ENCODE measurements at places on chromosomes 13 and 19.

- no peak for DNase-seq
Observed at GRCh38 chr19:56377105-56377924, 16.0 kb downstream of the ZNF582 start.

DNA sequence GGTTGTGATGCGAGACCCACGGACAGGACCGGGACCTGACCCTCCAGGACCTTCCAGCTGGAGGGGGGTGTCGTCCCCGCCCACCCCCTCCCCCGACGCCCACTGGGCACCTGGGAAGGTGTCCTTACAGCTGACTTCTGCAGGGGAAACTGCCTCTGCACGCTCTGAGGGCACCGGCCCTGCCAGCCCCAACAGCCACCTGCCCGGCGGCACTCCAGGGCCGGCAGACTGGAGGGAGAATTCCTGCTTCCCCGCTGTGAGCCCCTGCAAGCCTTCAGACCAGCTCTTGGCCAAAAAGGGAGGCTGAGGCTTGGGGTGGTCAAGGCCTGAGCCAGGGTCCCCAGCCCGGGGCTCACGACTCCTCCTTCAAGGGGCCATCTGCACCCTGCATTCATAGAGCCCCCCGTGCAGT lies 1.2 kb downstream of the CNN2 start:
- DNase-seq = no peak

DNA sequence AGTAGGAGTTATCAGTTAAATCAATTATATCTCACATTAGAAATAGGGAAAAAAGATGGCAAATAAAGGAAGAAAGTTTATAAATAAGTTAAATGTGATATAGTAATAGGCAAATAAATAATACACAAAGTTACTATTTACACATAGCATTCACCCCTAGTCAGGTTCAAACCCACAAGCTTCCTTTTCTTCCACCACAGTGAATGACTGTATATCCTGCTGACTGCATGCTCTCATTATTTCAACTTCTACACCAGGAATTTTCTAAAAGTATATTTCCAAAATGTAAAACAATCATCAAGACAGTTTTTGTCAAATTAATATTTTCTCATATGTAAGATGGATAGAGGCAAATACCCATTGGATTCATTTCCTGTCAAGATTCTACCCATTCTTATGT lies 548.6 kb upstream of the SLITRK5 start:
- DNase-seq = no peak

DNA sequence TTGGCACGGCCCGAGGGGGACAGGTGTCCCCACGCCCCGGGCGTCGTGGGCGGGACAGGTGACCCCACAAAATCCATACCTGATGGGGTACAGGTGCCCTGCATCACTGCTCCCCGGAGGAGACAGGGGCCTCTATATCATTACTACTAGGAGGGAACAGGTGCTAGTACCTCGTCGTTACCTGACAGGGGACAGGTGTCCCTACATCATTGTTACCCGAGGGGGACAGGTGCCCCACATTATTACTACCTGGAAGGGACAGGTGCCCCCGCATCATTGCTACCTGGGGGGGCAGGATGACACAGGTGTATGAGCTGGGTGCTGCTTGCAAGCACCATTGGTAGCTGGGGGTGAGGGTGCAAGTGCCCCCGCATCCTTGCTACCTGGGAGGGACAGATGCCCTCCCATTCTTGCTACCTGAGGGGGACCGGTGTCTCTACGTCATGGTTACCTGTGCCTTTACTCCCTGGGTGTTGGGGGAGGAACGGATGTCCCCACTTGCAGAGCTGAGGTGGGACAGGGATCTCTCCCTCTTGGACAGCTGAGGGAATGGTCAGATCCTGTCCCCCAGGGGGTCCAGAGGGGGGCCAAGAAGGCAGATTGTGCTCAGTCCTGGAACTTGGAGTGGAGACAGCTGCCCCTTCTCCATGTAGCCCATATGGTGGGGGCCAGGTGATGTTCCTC lies 620 bp downstream of the CRTC1 start:
- no peak for DNase-seq

DNA sequence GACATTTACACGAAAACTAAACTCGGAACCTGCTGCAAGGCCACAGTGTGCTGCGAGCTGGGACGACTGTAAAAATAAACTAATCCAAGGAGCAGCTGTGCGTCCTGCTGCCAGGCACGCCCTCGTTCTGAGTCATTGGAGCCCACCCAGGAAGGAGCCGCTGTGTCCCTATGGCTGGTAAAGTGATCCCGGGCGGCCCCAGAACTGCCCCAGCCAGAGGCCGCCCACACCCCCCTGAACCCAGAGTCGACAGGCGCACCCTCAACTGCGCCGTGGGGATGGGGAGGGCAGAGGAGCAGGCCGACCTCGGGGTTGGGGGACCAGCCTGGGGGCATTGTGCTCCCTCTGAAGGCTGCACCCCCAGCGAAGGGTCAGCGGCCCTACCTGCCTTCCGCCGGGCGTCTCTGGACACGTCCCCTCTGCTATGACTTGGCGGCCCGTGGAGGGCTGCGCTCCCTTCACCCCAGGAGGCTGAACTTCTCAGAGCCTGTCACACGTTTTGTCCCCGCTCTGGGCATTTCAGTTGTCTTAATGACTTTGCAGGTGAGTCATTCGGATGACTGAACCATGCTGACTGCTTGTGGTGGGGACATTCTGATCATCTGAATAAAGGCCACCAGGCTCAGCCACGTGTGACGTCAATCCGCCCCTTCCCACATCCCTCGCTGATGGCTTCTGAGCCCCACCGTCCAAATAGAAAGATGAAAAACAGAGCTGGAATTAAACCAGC lies 42.7 kb downstream of the ADPRHL1 start:
- DNase-seq = peak; percentile 79

DNA sequence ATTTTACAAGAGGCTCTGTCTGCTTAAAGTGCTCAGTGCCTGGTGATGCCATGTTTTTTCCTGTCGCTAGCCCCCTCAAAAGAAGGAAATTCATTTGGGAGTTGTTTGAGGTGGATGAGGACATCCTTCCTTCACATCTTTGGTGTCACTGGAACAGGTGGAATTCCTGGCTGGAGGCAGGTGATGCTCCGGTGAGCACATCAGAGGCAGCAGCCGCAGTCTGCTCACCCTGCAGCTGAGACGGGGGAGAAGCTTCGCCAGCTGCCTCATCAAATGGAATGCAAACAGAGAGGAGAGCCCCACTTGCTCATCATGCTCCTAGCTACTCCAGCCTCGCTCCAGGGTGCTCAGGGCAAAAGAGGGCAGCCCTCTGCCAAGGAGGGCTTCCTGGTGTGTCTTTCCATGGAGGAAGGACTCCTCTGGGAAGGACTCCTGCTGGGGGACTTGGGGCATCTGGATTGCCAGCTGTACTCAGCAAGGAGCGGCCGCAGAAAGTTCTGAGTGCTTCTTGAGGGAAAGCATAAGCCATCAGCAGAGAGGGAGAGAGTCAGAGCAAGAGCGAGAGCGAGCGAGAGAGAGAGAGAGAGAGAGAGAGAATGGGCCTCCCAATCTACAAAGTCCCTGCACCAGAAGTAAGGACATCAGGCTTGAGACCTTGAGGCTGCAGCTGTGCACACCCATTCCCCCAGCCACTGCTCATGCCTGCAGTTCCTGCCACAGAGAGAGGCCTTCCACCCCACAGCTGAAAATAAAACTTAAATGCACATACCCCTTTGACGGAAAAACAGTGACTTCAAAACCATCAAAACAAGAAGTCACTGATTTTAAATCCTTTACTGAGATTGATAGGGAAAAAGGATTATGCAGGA lies 74.3 kb upstream of the UBL3 start:
- no peak for DNase-seq

DNA sequence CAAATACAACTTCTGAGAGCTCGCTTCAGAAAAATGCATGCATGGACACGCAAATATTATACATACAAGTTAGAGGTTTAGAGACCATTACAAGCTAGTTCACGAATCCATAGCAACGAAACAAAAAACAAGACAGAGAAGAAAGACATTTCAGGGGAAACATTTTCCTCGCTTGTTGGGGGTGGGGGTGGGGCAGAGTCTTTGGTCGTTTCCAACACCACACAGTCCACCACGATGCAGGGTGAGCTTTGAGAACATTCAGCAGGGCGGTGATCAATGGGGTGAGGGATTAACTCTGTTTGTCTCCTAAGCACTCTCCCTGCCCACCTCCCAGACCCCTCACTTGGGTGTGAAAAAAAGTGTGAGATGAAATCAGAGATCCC lies 651 bp downstream of the OXGR1 start:
- DNase-seq = no peak

DNA sequence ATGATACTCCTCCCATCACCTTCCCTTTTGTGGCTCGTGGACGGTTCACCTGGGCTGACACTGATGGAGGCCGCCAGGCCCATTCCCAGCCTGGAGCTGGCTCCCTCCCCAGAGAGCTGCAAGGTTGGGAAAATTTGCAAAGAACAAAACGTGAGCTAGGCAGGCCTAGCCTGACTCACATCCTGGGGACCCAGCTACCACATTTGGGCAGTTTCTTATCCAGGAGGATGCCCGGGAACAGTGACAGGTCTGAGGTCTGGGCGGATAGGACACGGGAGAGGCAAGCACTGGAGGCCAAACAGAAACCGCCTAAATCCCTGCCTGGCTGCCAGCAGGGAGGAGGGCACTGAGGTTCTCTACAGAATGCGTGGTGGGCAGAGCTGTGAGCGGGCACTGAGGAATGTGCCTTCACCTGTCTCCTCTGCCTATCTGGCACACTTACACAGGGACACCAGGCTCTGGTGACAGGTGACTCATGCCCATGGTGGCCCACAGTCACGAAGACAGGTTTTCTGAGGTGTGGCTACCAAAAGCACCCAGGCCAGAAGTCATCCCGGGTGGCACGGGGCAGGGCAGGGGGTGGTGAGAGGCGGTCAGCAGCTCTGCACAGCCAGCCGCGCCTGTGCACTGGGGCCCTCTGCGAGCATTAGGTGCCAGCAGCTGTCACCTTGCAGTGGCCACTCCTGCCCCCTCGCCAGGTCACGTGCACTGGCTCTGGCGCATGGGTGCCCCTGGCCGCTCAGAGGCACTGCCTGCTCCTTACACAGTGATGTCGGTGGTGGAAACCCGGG lies 23.2 kb downstream of the SH3GL1 start:
- DNase-seq = no peak

- DNase-seq = no peak
Observed at GRCh38 chr19:45403781-45404556, 900 bp downstream of the PPP1R13L start.

- DNase-seq = peak; percentile 45
Observed at GRCh38 chr13:29140277-29140676, 320.1 kb downstream of the MTUS2 start.

DNA sequence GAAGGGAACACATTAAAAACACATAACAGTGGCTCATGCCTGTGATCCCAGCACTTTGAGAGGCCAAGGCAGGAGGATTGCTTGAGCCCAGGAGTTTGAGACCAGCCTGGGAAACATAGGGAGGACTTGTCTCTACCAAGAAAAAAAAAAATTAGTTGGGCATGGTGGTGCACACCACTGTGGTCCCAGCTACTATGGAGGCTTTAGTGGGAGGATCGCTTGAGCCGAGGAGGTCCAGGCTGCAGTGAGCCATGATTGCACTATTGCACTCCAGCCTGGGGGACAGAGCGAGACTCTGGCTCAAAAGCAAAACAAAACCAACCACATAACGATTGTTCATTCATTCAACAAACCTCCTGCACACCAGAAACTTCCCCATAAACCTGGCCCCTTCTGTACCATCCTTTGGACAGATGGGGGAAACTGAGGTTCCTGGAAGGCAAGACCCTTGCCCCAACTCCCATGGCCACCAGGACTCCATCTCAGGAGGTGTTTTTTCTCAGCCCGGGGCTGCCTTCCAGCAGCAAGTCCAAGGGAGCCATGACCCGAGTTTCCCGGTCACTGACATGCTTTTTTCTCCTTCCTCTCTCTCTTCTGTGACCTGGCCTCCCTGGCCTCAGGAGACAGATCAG lies 4.3 kb downstream of the FOSB start:
- DNase-seq = no peak

DNA sequence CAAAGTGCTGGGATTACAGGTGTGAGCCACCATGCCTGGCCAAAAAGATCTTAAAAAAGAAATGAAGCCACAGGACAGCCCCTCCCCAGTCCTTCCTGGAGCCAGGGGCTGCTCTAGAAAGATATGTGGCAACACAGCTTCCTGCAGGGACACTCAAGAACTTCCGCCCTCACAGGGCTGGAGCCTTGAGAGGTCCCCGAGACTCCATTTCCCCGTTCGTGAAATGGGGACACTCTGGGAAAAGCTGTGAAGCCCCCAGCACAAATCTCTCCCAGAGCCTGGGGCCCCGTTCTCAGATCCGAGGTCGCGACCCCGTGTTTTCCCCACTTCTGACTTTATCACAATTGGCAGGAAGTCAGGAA lies 2.5 kb upstream of the GPX4 start:
- no peak for DNase-seq

GRCh38 chr13:23632741-23633140 lies 62.5 kb downstream of the TNFRSF19 start:
- DNase-seq = no peak

DNA sequence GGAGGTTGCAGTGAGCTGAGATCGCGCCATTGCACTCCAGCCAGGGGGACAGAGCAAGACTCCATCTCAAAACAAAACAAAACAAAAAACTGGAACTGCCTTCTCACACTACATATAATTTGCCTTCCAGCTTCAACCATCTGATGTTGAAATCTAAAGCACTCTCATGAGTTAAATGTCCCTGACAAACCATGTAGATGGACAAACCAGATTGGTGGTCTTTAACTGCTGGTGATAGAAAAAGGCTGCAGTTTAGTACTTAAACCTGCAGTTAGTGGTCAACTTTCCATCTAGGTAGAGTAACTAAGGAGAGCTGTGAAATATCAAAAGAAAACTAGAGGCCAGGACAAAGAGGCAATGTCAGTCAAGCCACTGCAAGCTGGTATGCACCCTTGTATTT lies 5.8 kb upstream of the C19orf84 start:
- DNase-seq = no peak

- no peak for DNase-seq
Observed at GRCh38 chr13:27007166-27007565, 164.4 kb downstream of the USP12 start.

DNA sequence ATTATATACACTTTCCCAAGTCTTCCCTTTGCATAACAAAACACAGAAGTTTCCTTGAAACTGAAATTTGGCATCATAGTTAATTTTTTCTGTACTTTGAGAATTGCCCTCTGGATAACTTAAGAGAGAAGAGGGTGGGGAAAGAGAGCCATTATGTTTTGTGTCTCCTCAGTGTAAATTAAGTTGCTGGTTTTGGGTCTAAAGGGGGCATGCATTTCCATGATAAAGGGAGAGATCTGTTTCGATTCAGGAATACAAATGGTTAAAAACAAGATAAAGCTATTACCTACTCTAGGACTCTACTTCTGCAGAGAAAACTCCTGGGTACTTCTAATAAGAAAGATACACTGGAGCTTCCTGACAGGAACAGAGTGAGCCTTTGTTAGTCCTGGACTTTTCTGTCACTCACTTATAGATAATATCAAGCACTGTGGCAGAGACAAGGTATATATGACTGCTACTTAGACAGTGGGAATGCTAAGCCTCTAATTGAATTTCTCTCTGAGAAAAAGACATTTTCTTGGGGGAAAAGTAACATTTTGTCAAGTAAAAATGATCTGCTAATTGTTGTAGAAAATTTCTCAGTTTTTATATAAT lies 142.8 kb upstream of the PCDH9 start:
- DNase-seq = no peak

- DNase-seq = no peak
Observed at GRCh38 chr13:111245576-111246384, 74.7 kb upstream of the TEX29 start.

GRCh38 chr13:77312311-77312710 lies 14.6 kb downstream of the MYCBP2 start:
- DNase-seq = no peak
